Omental fat pad (tissue), 4 donors: ENCODE measurements at places on chromosomes 5 and 9. TPM values are rescaled to one million over a fixed set of nuclear protein-coding genes. Genes with fewer than 3 reads are reported as not detected.

- DNase-seq: no peak
These were observed 102.3 kb upstream of the CCDC112 start for GRCh38 chr5:115398719-115399118.

DNA sequence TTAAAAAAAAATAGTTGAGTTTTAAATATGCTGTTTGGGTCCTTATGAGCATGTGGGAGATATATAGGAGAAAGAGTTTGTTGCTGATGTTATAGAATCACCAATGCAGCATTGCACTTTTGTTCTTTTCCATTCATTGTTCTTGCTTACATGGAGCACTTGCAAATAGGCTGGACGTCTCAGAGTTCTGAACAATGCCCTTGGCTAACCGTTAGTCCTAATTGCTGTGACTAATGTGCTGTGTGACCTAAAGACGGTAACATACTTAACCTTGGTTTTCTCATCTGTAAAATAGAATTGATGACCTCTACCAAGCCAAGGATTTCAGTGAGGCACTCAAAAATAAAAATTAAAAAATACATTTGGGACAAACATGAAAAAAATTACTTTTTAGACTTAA is 29.8 kb downstream of the PIK3R1 start:
- DNase-seq: no peak

- no peak for DNase-seq
These were observed 24.0 kb downstream of the CHD1 start for GRCh38 chr5:98904780-98905179.

DNA sequence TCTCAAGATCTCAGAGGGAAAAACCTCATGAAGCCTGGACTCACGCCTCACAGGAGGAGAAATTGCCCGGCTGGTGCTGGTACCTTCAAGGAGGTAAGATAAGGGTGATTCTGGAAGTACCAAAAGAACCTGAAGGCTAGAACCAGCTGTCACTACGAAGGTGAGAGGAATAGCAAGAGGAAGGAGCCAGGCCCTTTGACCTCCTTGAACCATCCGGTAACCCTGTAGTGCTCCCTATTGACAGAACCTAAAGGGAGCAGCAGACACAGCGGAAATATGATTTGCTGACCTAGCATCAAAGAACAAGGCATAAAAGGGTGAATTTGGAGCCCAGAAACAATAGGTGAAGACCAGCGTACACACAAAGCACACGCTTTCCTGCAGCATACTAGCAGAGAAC is 92.2 kb downstream of the DOCK8 start:
- DNase-seq: no peak

Gene IL4
- not detected for total RNA-seq

Gene HSD17B3
- not detected for total RNA-seq

DNA sequence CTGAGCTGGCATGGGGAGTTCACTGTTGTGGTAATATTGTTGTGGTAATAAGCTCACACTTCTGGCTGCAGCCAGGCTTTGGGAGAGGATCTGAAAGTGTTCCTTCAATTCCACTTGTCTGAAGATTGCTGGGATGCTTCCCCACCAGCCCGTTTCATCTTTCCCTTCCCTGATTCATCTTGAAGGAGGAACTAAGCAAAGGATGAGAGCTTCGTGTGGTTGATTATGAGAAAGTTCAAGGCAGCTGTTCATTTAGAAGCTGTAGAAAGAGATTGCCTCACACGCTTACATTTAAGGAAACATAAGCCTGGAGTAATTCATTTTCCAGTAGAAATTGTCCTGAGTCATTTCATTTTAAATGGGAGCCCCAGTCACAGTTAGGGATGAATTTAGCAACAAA is 122.4 kb upstream of the GAS1 start:
- DNase-seq: no peak

DNA sequence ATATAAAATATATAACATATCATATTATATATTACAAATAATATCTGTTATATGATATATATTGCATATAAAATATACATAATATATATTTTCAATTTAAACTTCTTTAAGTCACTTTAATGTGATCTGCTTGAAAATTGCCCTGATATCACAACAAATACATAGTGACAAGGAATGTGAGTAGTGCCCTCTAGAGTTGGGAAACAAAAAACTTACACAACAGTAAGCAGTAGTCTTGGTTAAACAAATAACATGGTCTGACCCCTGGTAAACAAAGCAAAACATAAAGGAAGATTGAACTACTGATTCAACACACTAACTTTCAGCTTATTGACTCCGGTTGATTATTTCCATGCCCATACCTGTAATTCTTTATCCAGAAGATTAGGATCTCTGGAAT is 188.3 kb upstream of the NMUR2 start:
- DNase-seq: no peak

GRCh38 chr9:136225366-136225747 is 20.3 kb downstream of the QSOX2 start:
- no peak for DNase-seq

Gene IL13
- not detected for total RNA-seq
